ENCODE measurements at places on chromosomes 11 and 22.
A peak's percentile ranks its signal among the peaks of the same experiment; 100 is the strongest.

DNA sequence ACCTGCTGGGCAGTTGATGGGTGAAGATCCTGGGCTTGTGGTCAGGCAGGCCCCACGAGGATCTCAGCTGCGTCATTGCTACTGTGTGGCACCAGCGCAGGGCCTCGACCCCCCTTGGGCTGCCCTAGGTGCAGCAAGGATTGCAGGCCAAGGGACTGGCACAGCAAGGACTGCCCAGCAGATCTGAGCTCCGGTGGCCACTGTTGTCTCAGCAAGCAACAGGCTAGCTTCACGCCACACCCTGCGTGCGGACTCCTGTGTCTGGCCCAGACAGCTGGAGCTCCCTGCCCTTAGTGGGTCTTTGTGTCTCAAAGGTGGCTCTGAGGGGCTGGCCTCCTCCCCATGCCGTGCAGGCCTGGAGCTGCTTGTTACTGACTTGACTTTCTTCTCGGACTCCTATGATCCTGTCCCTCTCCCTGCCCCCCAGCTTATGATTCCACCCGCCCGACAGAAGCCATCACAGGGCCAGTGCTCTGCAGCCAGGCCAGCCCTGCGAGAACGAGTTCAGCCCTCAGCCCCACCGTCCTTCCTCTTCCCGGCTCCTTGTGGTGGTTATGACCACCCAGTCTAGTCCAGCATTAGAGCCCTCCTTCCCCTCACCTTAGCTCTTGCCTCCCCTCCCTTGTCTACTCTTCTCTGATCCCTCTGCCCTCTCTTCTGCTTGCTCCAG is 295.6 kb downstream of the TBC1D22A start:
- DNase-seq: no peak

- DNase-seq: peak; percentile 20
Observed at GRCh38 chr22:31829505-31829904, 75.7 kb downstream of the DEPDC5 start.

DNA sequence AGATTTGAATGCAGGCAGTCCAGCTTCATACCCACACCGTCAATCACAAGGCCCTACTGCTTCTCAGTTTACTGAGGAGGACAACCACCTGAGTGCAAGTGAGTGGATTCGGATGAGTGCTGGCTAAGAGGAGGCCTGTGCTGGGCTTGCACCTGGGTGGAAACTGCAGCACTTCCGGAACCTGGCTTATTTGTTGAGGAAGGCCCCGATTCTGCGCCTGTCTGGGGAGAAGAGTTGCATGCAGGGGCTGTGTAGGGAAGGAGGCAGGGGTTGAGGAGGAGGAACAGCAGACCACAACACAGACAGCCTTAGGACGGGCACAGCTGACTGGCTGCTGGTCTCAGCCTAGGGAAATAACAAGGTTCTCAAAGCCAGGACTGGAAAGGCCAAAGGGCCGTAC is 20.8 kb downstream of the ABTB2 start:
- no peak for DNase-seq

- no peak for DNase-seq
Observed at GRCh38 chr11:64859542-64860414, 15.3 kb upstream of the CDC42BPG start.

GRCh38 chr11:35523331-35523768 is 2.1 kb downstream of the PAMR1 start:
- no peak for DNase-seq

GRCh38 chr11:35624316-35624715 is 6.1 kb downstream of the FJX1 start:
- DNase-seq: no peak

DNA sequence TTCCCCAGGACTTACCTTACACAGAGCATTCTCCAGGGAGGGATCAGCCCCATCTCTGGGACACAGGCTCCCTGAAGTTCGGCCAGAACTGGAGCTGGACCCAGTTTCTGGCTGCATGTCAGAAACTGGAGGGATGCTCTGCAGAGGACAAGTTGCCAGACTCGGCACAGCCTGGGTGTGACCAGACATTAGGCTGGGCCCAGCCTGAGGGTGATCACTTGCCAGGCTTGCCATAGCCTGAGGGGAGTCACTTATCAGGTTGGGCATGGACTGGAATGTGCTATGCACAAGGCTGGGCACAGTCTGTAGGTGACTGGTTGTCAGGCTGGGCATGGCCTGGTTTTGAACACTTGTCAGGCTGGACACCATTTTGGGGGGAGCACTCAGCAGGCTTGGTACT is 30.7 kb upstream of the STK33 start:
- no peak for DNase-seq

DNA sequence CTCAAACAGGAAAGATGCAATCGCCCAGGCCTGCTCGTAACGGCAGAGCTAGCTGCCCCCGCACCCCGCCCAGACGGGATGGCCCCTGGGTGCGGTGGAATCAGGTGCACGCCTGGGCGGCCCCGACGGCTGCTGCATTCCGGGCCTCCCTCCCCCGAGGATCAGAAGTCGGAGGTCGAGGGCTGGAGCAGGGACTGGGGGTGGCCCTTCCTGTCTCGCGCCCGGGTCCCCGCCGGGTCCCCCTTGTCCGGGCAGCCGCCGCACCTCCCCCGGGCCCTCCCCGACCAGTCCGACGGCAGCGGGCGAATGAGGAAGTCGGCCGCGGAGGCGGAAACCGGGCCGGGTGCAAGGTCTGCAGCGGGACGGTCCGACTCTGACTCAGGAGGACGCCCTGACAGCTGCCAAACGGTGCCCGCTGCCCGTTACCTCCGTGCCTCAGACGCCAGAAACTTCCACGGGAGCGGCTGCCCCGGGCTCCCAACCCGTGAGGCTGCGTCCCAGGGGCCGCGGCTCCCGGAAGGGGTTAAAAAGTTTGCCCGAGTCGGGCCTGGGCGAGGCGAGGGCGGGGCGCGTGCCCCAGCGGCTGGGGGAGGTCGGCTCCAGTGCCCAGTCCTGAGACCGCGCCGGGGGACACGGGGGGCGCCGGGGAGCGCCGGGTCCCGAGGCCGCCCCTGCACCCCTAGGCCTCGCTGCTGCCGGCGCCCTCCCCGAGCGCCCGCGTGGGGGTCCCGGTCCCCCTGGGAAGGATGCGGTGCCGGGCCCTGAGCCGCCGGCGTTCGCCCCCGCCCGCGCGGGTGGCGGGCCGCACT is 663 bp downstream of the MYH9 start:
- DNase-seq: no peak

DNA sequence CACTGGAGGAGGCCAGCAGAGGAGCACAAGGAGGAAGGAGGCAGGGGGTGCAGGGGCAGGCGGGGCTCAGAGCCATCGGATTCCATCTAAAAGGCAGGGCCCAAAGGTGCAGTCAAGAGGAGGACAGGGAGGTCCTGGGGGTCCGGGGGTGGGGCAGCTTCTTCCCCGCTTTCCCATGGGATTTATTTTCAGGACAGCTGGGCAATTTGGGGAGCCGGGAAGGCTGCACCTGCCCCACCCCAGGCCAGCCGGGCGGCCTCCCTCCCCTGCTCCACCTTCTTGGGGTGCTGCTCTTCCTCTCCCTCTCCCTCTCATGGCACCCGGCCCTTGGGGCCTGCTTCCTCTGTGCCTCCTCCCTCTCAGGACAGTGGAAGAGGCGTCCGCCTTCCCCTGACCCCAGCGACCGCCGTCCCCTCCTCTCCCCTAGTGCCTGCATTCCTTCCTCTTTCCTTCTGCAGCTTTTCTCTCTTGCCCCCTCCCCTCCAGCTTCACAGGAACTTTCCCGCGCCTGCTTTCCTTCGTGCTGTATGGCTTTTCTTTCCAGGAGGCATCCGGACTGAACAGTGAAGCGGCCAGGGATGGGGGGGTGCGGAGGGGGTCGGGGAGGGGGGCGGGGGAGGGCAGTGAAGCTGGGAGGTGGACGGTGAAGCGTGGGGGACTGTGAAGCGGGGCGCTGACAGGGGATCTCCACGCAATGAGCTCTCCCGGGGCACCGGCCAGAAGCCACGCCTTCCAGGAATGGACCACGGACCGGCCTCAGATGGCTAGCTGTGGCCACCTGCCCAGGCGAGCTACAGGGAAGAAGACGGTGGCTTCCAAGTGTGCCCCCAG is 26.9 kb downstream of the APOBEC3H start:
- no peak for DNase-seq

- DNase-seq: no peak
Observed at GRCh38 chr11:132587716-132588115, 944.6 kb downstream of the OPCML start.

DNA sequence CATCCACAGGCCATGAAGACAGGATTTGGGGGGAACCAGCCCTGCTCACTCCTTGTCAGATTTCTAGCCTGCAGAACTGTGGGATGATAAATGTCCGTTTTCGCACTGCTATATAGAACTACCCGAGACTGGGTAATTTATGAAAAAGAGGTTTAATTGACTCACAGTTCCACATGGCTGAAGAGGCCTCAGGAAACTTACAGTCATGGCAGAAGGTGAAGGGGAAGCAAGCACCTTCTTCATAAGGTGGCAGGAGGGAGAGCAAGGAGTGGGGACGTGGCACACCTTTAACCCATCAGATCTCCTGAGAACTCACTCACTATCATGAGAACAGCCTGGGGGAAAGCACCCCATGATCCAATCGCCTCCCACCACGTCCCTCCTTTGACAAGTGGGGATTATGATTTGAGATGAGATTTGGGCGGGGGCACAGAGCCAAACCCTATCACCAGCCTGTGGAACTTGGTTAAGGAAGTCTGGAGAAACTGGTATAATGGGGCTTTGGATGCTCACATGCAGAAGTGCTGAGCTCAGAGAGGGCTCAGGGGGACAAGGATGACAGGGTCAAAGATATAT is 50.7 kb downstream of the MYEOV start:
- DNase-seq: no peak

DNA sequence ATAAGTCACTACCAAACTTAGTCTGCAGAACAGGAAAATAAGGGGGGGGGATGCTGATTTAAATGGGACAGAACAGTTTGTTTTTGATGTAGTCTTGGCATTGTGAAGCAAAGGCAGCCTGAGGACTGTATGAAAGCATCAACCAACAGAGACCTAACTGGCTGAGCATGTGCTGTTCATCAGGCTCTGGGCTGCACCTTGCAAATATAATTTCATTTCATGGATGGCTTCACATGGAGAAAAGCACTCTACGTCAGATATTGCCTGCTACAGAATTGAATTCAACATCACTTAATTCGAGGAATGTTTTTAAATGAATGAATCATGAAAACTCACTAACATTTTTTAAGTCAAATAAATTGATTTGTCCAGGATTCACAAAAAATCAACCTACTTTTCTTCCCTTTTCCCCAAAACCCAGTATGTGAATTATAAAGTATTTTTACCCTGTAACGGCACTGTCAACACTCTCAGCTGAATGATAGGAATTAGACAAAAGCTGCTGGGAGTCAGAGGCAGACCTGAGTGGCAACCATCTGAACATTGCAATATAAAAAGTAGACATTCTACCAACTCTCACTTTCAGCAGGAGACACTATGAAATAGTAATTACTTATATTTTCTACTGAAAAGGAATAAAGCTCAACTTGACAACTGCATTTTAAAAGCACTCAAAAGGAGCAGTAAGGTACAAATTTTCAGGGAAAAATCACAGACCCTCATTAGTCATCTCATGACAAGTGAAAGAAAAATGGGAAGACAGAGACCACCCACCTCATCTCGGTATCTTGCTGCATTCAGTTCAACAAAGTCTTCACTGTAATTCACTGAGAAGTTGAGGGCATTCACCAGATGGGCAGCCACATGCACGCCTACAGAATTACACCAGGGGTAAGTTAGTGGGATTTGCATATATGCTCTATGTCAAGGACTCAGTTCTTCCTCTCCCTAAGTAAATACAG is 47.5 kb downstream of the NOX4 start:
- no peak for DNase-seq

DNA sequence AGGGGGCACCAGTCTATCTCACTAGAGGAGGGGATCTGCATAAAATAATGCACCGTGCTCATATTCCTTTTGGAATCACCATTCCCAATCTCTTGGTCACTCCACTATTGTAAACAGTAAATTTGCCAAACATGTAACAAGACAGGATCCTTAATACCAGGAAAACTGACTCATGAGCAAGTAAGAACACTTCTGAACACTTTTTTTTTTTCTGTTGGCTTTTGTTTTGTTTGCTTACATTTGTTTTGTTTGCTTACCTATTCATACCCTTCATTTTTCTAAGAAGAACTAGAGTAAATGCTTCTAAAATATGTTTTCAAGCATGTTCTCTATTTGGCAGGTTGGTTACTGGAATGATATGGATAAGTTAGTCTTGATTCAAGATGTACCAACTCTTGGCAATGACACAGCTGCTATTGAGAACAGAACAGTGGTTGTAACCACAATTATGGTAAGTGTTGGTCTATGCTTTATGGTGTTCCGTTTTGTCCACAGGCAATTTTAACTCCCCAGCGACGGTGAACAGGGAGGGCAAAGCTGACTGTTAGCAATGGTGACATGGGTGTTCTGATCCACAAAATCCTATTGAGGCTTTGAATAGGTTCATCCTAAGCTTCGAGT is 111.8 kb downstream of the MSANTD4 start:
- peak; percentile 63 for DNase-seq

GRCh38 chr22:22201930-22202343 is 42.6 kb upstream of the VPREB1 start:
- DNase-seq: no peak

DNA sequence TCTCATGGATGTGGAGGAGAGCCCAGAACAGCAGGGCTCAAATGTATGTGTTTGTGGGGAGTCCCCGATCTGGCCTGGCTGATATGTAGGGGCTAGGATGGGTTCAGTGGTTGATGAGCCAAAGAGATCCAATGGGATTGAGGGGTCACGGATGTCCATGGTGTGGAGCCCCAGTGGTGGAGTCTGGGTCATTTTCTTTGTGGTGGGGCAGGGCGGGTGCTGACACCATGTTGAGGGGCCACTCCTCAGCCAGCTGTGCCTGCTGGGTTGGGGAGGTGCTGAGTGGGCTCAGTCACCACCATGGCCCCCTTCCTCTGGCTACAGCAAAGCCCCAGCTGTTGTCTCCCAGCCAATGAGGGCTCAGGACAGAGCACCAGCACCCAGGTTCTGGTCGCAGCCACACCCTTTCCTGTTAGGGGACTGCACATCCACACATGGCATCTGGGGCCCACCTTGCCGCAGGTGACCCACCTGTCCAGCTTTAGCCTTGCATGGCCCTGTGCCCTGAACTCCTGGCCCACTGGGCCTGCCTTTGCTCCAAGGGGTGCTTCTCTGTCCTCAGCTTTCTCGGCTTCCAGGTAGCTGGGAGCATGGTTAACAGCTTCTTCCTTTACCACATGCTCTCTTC is 3.2 kb upstream of the GNAZ start:
- no peak for DNase-seq

- DNase-seq: no peak
Observed at GRCh38 chr22:39353346-39353745, 3.6 kb downstream of the SYNGR1 start.

DNA sequence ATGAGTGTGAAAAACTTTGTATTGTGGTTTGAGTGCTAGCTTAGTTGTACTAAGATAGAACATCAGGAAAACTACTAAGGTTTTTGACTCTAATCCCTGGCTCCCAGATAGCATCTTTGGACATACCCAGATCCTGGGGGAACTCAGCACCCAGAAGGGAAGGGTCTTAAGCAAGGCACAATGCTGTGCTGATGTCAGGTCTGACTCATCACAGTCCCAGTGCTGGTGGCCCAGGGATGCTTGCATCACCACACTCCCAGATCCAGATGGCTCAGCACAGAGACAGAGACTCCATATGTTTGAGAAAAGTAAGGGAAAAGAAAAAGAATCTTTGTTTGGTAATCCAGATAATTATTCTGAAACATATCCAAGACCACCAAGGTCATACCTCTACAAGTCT is 18.3 kb upstream of the OR56A3 start:
- no peak for DNase-seq

All from Panc1 (cell line).